ENCODE measurements at places on chromosomes 16 and 17.

GRCh38 chr17:61487989-61488595 is 35.9 kb downstream of the TBX4 start:
- no peak for DNase-seq

DNA sequence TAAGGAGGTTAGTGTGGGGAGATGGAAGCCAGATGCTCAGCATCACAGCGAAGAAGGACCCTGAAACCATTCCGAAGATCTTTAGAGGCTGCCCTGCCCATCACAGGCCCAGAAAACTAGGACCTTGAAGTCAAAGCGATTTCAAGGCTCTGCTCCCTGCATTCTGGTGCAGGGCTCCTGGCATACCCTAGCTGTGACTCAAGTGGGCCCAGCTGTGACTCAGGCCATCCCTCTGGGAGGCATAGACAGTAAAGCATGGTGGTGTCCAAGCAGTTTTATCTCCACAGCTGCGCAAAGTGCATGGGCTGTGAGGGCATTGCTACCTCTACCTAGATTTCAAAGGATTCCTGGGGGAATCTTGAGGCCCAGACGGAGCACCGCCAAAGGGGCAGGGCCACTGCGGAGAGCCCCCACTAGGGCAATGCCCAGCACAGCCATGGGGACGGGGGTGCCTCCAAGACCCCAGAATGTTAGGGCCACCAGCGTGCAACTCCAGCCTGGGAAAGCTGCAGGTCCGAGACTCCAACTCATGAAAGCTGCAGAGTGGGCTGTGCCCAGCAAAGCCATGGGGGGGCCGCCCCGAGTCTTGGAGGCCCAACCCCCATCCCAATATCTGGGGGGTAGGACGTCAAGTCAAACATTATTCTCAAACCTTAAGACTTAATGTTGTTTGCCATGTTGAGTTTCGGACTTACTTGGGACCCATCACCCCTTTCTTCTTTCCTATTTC is 11.7 kb upstream of the ZNF594 start:
- no peak for DNase-seq

DNA sequence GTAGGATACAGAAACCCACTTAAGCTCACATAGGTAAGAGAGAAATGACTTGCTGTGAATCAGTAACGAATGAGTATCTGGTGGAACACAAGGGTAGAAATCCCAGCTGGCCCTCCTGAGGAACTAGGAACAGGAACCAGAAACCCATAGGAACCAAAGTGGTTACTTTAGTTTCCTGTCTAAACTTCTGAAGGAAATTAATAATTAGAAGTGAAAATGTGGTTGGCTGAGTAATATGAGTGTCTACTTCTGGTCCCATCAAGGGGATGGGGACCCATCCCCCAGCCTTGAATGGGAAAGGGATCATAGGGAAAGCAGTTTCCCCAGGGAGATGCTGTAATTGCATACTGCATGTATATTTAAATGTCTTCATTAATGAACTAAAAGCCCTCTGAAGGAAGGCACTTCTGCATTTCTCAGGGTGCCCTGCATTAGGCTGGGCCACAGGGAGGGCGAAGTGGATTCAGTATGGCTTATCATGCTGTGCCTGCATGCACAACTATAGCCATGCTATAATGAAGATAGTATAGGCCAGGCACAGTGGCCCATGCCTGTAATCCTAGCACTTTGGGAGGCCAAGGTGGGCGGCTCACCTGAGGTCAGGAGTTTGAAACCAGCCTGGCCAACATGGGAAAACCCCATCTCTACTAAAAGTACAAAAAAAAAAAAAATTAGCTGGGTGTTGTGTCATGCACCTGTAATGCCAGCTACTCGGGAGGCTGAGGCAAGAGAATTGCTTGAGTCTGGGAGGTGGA is 45.6 kb downstream of the CYB5B start:
- no peak for DNase-seq

GRCh38 chr16:8376430-8376829 is 213.9 kb downstream of the TMEM114 start:
- DNase-seq: no peak

GRCh38 chr16:73847090-73847489 is 449.5 kb upstream of the PSMD7 start:
- DNase-seq: no peak

DNA sequence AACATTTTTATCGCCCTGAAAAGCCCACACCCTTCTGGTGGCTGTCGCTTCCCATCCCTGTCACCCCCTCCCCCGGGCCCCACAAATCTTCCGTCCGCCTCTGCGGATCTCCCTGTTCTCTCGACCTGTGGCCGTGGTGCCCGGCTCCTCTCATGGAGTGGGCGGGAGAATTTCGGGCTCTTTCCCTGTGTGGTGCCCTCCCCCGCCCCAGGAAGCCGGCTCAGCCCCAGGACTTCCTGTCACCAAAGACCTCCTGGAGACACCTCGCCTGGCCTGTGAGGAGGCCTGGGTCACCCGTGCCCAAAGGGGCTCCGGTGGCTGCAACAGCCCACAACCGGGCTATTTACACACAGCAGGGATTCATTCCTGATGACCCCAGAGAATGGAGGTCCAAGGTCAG is 26.1 kb upstream of the UBE2I start:
- DNase-seq: no peak

GRCh38 chr17:35373534-35373983 is at the start of gene SLFN11:
Gene SLFN11, minus strand, starts transcription at chr17:35373621. Its CDS starts 9,814 bp downstream, at chr17:35363807.
- DNase-seq: peak; percentile 83

DNA sequence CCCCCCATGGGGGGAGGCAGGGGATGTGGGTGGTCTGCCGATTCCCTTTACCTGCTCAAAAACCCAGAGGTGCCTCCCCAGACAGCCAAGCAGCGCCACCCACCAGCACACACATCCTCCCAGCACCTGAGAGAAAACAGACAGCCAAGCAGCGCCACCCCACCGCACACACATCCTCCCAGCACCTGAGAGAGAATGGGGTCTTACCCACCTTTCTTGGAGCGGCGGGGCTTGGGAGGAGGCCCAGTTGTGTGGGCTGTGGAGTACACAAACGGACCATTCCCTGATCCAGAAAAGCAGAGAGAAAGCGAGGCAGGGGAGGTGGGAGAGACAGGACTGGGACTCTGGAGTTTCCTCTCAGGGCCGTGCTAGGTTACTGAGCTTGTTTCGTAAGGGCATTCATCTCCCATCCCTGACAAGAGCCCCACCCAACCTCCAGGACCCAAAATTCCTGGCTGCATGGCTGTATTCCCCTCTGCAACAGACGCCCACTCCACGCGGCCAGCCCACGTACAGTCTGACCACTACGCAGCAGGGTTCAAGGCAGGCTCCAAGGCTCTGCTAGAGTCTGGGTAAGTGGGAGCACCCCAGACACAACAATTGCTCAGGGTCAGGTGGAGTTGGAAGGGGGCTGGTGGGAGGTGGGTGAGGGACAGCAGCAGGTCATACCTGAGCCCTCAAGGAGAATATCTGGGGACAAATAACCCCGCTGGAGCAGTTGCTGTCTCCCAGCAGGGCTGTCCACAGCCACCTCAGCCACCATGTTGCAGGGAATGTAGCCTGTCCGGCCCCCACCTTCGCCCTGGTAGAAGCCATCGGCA is 22.3 kb downstream of the TSPOAP1 start:
- DNase-seq: no peak

DNA sequence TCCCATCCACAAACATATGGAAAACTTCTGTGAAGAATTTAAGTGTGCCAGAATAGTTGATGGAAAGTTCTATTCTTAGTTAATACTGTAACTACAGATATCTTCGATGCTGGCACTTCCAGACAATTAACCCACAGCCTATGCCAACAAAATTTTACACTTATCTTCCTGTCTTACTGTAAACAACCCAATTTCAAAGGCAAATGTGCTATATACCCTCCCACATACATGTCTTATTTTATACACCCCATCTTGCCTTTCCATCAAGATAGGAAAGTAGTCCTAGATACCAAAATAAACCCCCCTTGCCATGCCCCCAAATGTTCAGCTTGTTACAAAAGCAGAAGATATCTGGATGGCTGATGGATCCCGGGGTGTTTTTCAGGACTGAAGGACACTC is 306.3 kb downstream of the SLC39A11 start:
- no peak for DNase-seq

Data from right lobe of liver (tissue), 6 donors.